Naive thymus-derived CD4-positive, alpha-beta T cell (primary cell): ENCODE measurements at places on chromosomes 4 and X.

DNA sequence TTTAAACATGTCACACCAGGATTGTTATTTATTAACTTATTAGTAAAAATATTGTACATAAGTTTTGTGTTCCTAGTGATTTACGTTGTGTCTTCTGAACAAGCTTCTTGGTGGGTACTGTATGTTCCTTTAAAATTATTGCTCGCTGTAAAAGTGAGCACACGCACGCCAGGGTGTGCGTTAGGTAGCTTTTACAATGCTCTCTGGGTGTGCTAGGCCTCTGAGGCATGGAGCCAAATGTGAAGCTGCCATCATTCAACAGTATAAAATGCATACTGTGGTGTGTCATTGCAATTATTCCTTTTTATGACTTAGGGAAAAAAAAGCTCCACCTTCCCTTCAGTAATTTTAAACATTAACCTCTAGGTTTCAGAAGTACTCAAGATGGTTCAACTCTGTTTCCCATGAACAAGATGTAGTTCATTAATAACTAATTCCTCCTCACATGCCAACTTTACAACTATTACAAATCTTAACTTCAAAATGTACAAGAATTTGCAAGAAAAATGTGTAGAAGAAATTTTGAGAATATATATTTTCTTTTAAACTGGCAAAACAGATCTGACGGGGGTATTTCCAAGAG is 42.4 kb downstream of the ATOH1 start:
- no peak for DNase-seq

- DNase-seq, result no peak
Measured at GRCh38 chr4:16530688-16531635, 304.7 kb upstream of the TAPT1 start.

- DNase-seq, result no peak
Measured at GRCh38 chrX:134604701-134605311, 53.5 kb downstream of the PLAC1 start.

GRCh38 chr4:5156682-5157081 is 105.4 kb downstream of the STK32B start:
- no peak for DNase-seq

GRCh38 chr4:163967710-163968109 is 473.2 kb downstream of the TMA16 start:
- DNase-seq, result no peak

- DNase-seq, result no peak
Measured at GRCh38 chrX:129945131-129945530, 37.3 kb upstream of the BCORL1 start.

DNA sequence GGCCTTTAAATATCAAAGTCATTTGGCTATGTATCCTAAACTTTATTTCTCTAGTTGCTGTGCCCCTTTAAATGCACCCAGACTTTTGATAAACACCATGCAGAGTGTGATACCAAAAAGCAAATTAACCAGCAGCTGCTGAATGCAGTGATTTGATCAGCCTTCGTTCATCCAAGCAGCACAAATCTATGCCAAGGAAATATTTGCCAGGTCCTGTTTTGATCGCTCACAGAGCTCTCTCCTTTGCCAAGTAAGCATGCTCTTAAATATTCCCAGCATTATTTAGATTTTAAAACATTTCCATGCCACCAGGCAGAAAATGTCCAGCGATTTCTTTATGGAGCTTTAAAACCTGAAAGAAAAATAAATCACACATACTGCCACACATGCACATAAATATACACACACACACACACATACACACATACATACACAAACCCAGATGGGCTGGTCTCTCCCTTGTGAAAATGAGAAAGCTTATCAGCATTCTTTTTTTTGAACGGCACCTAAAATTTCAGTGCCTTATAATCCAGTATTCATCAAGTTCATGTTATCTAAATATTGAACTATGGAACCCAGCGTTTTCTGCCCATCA is 35.7 kb downstream of the BTC start:
- no peak for DNase-seq
